ENCODE measurements at places on chromosomes 5 and 9.

DNA sequence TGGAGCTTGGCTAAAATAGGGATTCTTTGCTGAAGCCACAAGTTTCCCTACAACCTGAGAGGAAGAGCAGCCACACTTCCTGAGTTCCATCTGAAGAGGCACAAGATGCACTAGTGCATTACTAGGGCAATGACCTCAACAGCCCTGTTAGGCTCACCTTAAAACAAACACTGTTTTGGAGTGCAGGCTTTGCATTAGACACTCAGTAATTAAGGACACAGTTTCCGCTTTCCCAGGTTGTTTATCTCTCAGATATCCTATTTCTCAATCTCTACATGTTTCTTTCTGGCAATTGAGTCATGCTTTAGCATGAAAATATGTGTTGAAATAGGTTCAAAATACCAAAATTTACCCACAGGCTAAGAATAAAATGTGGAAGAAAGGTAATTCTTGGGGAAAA is 34.2 kb downstream of the EMB start:
- DNase-seq: no peak

- DNase-seq: no peak
These were observed 108.8 kb upstream of the RAPGEF1 start for GRCh38 chr9:131848570-131849160.

DNA sequence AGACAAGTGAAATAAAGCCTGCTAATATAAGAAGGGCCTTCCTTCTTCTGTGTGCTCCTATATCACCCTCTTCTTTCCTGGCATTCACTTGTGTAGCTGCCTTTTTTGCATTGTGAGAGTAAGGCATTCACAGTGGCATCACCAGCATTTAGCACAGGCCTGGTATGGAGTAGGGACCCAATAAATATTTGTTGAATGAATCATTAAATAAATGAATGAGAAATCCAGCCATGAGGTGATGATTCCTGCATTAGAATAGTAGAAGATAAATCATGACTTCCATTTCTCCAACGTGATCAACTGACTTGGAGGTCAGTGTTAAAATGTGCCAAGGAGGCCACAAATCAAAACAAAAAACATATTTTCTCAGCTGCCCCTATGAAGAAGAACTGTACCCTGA is 3.9 kb downstream of the PLPPR1 start:
- no peak for DNase-seq

- no peak for DNase-seq
These were observed 194.1 kb upstream of the PANK3 start for GRCh38 chr5:168773226-168773625.

DNA sequence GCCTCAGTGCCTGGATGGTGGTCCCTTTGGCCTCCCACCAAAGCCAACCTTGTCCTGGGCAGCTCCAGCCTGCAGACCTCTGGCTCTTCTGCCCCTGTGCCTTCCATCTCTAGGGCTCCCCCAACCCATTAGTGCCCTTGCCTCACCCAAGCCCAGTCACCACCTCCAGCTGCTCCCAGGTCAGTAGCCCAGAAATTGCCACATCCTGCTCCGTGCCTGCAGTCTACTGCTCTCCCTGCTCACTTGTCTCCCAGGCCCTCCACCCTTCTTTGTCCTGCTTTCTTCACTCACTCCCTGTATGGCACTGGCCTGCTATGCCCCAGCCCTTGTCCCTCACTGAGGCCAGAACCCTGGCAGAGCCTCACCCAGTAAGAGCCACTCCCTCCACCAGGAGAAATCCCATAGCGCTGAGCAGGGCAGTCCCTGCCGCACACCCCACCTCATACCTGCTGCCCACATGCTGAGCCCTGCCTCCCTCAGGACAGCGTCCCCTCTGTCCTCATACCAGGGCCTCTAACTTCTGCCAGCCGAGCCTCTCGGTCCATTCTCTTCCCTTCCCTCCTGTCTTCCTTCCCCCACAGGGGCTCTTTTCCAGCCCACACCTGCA is 44.4 kb downstream of the JADE2 start:
- no peak for DNase-seq

DNA sequence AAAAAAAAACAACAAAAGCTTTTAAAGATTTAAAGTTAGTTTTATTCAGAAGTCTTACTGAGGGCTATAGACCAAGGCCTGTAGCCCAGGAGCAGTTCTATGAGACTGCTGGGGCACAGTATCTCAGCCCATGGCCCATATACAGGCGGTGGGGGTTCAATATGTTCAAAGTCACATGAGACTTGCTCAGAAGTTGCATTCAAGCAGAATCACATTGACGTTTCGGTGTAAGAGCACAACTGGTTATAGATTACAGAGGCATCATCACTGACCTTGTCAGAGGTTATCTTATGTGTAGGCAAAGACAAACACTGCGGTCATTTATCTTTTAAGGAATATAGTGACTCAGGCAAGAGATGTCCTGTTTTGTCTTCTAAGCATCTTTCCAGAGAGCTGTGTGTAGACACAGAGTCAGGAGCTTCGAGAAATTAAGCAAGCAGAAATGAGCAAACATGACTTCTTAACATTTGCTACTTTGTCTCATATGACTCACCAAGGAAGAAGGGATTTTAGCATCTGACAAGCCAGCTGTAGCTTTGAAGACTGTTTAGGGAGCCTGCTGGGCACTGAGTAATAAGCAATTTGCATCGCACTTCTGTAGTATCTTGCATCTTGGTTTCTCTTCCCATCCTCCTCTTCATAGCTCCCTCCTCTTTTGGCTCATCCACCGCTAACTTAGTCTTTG is 12.9 kb upstream of the F2RL1 start:
- no peak for DNase-seq

GRCh38 chr5:111131356-111131755 is 39.2 kb downstream of the WDR36 start:
- no peak for DNase-seq

DNA sequence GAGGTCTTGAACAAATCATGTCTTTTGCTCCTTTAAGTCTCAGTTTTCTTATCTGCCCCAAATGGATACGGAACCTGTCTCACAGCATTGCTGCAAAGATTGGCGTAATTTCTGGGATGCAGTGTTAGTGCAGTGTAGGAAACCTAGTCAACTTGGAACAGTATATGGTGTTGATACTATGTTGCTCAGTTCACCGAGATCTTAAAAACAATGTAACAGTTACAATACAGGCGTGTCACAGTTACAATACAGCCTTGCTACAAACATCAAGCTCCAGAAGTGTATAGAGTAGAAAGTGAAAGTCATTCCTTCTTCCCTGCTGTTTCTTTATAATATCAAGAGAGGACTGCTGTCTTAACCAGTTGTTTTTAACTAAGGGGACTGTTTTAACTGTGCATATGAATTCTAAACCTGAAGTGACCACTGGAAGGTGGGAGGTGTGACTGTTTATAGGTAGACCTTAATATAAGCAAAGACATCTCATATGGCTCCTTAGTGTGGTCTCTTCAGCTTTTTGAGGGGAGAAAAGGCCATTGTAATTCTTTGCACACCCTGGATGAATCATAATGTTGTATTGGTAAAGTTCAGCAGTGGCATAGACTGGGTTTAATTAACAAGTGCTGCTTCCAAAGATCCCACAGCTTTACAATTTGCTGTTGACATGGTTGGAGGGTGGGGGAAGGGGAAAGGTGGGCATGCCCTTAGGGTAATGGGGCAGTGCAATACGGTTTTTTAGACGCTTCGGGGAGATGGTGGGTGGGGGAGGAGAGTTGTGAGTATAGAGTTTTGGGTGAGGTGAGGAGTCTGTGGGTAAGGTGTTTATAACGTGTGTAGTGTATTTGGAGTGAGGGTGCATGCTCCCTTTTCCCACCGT is 12.9 kb downstream of the PRRC2B start:
- DNase-seq: no peak

DNA sequence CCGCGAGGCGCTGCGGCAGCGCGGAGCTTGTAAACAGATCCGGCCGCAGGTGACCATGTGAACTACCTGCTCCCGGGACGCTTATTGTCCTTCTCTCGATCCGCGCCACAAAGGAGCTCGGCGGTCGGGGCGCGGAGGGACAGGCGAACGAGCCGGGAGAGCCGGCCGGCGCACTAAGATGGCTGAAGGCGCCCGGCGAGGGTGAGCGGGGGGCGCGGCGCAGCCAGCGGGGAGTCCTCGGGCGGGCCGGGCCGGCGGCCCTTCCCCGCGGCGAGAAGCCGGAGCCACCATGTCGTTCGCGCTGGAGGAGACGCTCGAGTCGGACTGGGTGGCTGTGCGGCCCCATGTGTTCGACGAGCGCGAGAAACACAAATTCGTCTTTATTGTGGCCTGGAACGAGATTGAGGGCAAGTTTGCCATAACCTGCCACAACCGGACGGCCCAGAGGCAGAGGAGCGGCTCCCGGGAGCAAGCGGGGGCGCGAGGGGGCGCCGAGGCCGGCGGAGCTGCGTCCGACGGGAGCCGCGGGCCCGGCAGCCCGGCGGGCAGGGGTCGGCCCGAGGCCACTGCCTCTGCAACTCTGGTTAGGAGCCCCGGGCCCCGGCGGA is 535 bp downstream of the JMY start:
- peak; percentile 48 for DNase-seq

DNA sequence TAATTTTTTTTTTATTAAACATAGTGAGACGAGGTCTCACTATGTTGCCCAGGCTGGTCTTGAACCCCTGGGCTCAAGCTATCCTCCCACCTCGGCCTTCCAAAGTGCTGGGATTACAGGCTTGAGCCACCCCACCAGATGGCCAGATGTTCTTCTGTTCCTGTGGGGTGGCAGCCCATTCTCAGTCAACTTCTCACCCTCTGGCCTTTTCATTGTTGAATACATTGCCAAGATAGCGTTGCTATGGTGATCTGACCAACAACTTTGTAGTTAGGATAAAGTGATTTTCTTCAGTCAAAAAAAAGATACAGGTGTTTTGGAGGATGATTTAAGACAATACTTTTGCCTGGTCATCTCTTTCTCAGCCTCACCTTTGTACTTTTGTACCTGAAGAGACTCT is 109.1 kb downstream of the EGFLAM start:
- DNase-seq: no peak

- no peak for DNase-seq
These were observed 1137.8 kb downstream of the CDH18 start for GRCh38 chr5:18850216-18850615.

- no peak for DNase-seq
These were observed 138.4 kb downstream of the DOCK8 start for GRCh38 chr9:353077-353476.

DNA sequence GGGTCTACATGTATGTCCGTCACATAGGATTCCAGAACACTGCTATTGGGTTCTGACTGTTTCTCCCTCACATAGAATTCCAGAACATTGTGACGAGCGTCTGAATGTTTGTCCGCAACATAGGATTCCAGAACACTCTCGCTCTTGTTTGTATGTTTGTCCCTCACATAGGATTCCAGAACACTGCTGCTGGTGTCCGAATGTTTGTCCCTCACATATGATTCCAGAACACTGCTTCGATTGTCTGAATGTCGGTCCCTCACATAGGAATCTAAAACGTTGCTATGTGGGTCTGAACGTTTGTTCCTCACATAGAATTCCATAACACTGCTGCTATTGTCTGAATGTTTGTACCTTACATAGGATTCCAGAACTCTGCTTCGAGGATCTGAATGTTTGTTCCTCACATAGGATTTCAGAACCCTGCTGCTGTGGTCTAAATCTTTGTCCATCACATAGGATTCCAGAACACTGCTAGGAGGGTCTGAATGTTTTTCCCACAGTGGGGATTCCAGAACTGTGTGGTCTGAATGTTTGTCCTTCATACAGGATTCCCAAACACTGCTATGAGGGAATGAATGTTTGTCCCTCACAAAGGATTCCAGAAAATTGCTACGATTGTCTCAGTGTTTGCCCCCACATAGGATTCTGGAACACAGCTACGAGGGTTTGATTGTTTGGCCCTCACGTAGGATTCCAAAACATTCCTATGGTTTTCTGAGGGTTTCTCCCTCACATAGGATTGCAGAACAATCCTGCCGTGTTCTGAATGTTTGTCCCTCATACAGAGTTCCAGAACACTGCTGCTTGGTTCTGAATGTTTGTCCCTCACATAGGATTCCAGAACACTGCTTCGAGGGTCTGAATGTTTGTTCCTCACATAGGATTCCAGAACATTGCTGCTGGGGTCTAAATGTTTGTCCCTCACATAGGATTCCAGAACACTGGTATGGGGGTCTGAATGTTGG is 220.5 kb downstream of the FOXD4L6 start:
- DNase-seq: no peak

GRCh38 chr9:76558465-76558864 is 99.5 kb downstream of the GCNT1 start:
- no peak for DNase-seq

DNA sequence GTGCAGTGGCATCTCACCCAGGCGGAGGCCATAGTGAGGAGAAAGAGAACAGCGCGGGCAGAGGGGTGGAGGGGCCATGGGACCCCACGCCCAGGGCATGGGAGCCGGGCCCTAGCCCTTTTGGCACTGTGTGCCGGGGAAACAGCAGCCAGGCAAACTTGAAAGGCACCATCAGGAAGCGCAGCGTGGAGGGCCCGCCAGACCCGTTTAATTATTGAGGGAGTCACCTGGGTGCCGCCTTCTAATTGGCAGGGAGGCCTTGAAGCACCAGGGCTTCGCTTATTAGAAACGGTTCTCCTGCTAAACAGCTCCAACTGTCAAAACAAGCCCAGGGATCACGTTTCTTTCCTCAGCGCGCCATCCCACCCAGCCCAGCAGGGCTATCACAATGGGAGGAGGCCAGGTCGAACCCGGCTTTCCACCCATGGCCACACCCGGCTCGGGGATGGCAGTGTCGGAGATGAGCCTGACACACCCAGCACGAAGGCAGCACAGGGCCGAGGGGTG is 104.6 kb upstream of the SARDH start:
- DNase-seq: no peak

DNA sequence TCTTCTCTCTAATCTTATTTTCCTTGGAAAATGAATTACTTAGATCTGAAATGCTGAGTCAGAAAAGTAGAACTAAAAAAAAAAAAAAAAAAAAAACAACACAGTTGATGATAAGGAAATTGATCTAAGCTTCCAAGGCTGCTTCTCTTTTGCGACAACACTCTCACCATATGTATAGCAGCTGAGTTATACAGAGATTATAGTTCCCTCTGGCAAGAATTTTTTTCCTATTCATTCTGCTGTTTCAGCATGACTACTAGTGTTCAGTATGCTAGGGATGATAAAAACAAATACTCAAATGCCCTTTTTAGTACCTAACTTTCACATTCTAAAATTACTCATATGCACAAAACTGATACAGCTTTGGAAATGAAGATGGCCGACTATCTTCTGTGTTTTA is 267.3 kb downstream of the MLLT3 start:
- DNase-seq: no peak

- DNase-seq: no peak
These were observed 807 bp upstream of the PLGRKT start for GRCh38 chr9:5438301-5439162.

- DNase-seq: peak; percentile 89
These were observed 17.2 kb downstream of the SPTLC1 start for GRCh38 chr9:92097997-92098482.

DNA sequence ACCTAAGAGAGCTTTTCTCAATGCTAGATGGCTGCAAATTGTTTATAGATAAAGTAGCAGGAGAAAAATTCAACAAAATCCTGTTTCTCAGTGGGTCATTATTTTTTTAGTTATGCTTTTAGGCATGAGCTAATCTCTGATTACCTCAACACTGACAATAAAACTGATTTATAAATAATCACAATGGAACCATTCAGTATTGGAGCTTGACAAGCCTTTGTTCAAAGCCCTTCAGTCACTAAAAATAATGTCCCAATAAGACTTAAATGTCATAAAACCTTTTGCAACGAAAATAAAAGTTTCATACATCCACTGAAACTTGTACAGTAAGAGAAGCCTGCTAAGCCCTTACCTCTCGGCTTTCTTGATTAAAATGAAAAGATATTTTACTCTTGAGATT is 27.2 kb downstream of the PTPDC1 start:
- no peak for DNase-seq

All from left lobe of liver (tissue), 2 donors.